ENCODE measurements at places on chromosomes 7 and 10.
A peak's percentile ranks its signal among the peaks of the same experiment; 100 is the strongest.

GRCh38 chr7:98981701-98982100 is 103.4 kb downstream of the TRRAP start:
- DNase-seq = no peak

DNA sequence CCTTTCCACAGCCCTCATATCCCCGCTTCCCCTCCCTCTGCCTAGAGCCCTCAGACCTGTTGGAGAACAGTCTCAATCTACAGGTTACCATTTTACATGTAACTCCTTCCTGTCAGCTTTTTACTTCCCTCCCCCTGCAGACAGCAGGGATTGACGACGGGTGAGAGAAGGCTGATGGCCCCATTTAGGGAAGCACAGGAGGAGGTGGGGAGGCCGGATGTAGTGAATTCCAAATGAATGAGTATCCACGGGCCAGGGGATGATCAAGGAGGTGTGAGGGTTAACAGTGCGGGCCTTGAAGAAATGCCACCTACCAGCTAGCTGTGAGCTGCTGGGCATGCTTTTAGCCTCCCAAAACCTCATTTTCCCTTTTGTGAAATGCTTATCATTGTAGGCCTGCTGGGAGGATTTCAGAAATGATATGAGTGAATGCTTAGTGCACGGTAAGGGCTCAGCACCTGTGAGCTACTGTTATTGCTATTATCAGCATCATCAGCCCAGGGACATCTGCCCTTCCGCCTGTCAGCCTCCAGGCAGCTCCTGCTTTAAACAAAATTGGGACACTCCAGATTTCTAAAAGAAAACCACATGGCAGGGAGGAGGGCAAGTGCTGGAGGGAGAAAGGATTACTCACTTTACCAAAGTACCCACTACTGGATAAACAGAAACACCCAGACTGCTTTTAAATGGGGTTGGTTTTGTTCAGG is 6.5 kb upstream of the NANOS1 start:
- DNase-seq = no peak

GRCh38 chr7:117835016-117835664 is 38.1 kb downstream of the CTTNBP2 start:
- DNase-seq = peak; percentile 19

DNA sequence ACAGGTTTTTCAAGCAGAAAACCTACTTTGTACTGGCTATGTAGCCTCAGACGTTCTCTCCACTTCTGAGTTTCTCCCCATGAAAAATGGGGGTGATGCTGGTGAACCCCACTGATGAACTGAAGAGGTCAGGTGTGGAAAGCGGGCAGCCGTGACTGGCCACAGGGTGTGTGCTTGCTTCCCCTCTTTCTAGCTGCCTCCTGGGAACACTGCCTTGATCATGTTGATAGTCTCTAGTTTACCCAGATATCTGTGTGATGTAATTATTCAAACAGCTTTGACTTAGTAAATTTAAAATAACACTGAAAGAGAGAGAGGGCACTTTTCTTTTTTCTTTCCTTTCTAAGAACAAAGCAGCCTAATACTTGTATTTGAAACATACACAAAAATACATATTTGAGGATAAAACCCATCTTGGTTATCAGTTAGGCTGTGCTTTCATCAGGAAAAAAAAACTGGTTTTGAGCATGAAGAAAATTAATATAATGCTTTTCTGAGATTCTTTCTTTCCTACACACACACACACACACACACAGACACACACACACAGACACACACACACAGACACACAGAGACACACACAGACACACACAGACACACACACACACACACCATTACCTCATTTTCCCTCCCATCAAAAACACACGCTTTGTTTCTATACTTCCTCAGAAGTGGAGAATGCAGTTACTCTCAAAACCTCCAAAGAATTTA is 76.7 kb downstream of the MACC1 start:
- DNase-seq = peak; percentile 42

DNA sequence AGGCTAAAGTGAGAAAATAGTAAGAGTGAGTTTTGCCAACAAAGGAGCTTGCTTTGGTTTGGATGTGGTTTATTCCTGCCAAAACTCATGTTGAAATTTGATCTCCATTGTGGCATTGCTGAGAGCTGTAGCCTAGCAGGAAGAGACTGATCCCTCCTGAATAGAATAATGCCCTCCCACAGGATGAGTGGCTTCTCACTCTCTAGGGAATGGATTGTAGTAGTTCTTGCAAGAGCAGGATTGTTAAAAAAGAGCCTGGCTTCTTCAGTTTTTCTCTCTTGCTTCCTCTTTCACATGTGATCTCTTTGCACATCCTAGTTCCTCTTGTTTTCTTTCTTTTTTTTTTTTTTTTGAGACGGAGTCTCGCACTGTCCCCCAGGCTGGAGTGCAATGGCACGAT is 34.4 kb downstream of the ASAH2 start:
- DNase-seq = no peak

DNA sequence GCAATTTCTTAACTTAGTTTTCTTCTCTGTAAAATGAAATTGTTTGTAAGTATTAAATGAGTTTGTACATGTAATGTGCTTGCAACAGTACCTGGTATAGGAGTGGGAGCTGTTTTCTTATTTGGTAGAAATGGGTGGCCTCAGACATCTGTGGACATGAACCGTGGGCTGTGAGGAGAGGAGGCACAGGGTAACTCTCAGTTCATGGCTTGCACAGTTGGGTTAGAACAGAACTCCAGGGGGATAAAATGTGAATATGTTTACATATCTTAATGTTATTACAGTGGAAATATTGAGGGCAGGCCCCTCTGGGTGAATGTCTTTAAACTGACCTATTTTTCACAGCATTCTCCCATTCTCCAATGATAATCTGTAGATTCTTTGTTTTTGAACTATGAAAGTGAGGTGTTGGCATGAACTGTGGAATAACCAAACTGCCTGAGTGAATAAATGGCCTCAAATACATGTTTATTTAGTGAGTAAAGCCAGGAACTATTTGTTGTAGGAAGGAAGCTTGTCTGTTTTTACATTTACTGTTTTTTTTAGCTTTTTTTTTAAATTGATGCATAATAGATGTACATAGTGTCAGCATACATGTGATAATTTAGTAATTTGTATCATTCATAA is 2.6 kb downstream of the ABCA13 start:
- no peak for DNase-seq

DNA sequence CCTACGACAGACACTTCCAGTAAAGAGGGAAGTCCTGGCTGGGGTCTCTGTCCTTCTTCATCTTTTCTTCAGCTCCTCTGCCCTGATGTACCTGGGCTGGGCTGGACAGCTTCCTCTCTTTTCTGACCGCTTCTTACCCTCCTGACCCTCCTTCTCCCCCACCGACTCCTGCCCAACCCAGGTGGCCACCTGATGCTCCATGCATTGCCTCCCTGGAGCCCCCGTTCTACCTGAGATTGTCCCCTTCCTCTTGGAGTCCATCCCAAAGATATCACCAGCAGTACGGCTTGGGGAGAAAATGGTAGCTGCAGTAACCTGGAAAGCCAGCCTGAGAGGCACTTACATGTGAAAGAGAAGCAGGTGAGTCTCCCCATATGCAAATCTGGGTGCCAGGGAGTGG is 566.3 kb downstream of the TCERG1L start:
- DNase-seq = no peak

- DNase-seq = no peak
Measured at GRCh38 chr7:35366167-35367155, 112.6 kb upstream of the TBX20 start.

GRCh38 chr10:130727766-130728490 is 583.6 kb downstream of the TCERG1L start:
- no peak for DNase-seq

DNA sequence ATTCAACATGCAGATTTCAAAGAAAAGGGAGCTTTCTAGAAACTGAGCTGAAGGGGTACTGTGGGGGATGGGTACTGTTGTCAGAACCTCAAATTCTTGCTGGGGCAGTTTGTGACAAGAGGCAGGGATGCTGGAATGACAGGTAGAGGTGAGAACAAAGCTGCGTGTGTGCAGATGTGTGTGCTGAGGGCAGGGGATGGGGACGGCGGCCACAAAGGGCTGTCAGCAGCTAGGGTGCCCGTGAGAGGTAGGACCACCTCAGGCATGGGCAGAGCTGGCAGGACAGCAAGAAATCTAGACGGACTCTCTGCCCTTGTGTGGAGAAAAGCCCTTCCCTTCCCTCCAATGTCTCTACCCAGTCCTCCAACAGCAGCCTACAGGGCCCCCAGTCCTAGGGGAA is 14.4 kb upstream of the BAZ1B start:
- no peak for DNase-seq

DNA sequence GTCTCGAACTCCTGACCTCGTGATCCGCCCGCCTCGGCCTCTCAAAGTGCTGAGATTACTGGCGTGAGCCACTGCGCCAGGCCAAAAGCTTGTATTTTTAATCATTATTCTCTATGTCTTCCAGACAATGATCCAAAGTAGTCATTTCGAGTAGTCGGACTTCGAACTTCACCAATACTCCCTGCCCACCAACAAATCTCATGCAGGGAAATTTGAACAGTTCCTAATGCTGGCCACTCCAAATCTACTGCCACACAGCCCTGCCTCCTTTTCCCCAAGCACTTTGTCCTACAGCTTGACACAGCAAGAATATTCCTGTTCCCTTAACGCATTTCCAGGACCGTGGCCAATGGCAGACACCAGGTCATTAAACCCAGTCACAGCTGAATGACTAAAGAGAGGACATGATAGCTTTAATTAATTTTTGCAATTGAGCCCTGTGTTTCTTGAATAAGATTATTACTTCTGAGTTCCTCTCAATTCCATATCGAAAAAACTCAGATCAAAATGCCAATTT is 142.3 kb upstream of the NRP1 start:
- DNase-seq = no peak

GRCh38 chr7:37109843-37110242 is 338.8 kb downstream of the ELMO1 start:
- DNase-seq = no peak

DNA sequence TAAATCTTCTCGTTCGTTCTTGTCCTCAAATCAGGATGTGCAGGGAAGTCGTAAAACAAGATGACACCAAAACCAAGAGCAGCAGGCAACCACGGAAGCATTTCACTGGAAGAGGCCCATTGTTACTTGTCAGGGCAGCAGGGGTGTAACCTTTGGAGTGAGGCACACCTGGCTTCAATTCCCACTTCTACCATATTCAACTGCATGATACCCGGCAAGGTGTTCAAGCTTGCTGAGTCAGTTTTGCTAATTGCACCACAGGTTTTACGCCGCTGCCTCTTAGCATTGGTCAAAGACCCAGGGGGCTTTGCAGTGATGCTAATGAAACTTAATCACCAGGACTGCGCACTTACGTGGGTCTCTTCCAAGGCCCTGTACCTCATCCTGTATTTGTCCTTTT is 50.0 kb upstream of the PTER start:
- DNase-seq = no peak

DNA sequence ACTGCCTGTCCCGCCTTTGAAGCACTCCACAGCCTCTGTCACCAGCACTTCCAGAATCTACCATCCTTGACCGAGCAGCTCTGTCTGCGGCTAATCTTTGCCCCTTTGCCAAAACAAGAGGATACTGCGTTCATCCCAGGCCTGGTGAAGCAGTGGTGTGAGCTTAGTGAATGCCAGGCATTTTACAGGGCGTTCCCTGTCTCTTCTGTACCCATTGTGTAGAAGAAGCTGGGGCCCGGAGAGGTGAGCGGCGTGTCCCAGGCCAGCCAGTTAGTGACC is 61.2 kb downstream of the C10orf105 start:
- DNase-seq = no peak

GRCh38 chr7:16611711-16612110 is 33.8 kb downstream of the ANKMY2 start:
- no peak for DNase-seq

DNA sequence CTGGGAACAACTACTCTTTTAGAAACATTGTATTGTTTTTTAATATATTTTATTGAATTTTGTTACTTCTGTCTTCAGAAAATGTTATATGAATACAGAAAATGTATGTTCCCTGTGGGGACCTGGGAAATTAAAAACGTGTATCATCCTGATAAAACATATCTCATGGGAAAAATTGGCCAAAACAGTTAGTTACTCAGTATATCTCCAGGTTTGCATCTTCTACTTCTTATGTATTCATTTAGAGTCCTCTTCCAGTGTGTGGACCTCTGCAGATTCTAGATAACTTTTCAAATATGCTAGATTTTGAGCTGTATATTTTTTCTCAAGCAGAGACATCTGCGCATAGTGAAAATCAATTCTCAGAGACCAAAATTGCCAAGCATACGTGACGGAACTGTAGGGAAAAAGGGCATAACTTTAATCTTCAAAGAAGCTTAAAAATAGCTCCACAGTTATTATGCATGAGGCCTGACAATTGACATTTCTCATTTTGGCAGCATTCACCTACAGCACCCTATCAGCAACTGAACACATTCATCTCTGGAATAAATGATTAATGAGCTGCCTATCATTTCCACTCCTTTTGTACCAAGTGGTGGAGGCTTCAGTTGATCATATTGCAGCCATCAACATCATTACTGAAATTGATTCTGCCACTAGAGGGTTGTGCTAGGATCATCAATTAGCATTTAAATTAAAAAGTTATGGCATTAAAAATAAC is 26.4 kb upstream of the UMAD1 start:
- DNase-seq = no peak

GRCh38 chr7:50669890-50670289 is 104.7 kb upstream of the DDC start:
- no peak for DNase-seq

DNA sequence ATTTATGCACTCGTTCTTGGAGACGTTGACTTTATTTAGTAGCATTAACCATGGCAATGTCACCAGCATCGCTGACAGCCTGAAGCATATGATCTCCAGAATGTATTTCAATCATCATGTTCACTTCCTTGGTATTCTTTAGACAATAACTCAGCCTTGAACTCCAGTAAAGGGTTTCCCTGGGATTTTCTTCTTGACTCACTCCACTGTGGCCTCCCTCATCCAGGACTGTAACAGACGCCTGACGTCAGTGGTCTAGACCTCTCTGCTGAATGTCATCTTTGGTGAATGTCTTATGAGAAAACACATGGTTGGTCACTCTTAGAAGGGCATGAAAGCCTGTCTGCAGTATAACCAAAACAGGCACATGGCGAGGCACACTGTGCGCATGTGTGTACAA is 64.4 kb downstream of the EGFR start:
- no peak for DNase-seq

DNA sequence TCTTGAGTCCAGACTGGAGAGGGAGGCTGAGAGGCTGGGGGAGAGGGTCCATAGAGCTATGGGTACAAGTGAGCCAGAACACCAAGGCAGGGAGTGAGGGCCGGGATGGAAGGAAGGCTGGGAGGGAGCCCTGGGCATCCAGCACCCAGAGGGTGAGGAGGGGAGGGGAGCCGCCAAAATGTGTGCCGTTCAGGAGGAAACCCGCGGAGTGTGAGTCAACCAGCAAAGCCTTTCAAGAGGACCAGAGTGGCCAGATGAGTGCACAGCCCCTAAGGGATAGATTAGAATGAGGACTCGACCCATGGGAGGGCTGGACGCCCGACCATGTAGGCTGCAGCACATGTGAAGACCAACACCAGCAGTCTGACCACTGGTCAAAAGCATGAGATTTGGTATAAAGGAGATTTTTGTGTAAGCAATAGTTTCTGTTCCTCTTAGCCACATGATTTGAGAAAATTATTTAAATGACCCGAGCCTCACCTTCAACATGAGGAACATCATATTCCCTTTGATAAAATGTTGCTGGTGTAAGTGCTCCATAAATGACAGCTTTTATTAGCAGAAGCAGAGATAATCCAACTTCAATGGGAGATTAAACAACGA is 179.7 kb upstream of the GRB10 start:
- no peak for DNase-seq

All from NCI-H774 (cell line).